ENCODE measurements at places on chromosomes 5 and 9. TPM values are rescaled to one million over a fixed set of nuclear protein-coding genes. Genes with fewer than 3 reads are reported as not detected.

- DNase-seq: no peak
Measured at GRCh38 chr9:8655071-8655470, 855.5 kb upstream of the DMAC1 start.

GRCh38 chr9:121371495-121372061 lies 1.5 kb upstream of the STOM start:
- no peak for DNase-seq

The SLC6A7 gene
- not detected for total RNA-seq

The IFNA14 gene
- total RNA-seq: not detected

The LHX3 gene
- total RNA-seq: not detected

The OR1J2 gene
- not detected for total RNA-seq

DNA sequence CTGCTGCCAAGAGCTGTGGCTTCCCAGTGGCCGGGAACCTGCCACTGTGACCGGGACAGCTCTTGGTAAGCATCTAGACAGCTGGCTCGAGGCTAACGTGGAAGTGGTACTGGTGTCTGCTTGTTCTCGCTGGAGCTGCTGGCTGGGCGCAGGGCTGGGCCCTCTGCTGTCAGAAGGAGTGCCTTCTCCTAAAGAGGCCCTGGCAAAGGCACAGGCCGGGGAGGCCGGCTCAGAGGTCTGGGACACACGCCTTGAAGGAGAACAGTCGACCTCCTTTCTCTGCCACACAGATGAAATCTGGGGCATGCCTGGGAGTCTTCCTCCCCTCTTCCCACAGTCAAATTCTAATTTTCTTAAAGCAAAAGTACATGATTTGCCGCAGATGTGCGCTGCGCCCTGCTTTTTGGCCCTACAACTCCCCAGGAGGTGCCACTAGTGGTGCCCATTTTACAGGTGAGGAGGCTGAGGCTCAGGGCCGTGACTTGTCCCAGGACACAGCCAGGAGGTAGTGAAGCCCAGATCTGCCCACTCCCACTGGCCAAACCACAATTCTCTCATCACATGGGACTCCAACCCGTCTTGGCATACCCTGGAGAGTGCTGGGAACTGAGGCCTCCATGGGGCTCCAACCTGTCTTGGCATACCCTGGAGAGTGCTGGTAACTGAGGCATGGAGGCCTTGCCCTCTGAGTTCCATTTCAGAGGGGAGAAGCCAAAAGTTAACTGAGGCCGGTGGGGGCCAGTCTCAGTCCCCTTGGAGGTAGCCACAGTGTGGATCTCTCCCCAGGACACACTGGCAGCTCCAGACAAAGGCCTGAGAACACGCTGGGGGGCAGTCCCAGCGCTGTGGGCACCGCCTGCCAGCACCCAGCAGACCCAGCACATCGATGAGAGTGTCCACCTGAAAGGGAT lies 12.0 kb upstream of the RXRA start:
- peak; percentile 40 for DNase-seq

GRCh38 chr9:3894772-3895171 lies 369.0 kb upstream of the RFX3 start:
- DNase-seq: no peak

The MXD3 gene
- total RNA-seq: 2.4 TPM

DNA sequence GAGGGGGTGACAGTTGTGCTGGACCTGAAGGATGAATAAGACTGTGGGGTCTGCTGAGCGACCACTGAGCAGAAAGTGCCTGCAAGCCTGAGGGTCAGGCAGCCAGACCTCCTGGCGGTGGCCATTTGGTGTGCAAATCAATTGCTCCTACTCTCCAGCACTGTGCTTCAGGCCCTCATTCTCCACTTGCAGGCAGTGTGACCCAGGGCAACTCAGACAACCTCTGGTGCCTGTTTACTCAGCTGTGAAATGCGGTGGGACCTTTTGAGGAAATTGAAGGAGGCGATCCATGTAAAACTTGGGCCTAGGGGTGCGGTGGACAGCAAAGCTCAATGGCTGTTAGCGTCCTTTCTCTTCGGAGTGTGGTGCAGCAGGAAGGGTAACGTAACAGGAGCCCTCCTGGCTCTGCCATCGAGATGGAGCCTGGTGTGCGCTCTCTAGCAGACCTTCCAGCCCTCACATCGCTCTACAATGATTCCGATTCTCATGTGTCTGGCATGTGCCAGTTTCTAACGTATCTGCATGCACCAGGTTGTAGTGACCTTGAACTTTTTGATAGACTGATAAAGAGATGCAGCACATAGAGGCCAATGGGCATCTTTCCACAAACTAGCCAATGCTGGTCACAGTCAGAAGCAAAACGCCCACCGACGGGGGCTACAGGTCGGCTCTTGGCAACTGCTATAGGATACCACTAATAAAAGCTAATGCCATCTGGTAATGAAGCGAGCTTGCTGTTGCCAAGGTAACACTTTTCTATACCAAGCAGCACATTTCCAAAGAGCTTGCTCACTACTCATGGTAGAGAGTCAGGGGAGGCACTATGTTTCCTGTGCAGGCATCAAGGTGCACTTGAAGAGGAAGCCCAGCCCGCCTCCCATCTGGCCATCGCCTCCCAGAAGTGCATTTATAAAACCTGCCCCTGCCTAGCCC lies 159.7 kb upstream of the RAPGEF1 start:
- no peak for DNase-seq

DNA sequence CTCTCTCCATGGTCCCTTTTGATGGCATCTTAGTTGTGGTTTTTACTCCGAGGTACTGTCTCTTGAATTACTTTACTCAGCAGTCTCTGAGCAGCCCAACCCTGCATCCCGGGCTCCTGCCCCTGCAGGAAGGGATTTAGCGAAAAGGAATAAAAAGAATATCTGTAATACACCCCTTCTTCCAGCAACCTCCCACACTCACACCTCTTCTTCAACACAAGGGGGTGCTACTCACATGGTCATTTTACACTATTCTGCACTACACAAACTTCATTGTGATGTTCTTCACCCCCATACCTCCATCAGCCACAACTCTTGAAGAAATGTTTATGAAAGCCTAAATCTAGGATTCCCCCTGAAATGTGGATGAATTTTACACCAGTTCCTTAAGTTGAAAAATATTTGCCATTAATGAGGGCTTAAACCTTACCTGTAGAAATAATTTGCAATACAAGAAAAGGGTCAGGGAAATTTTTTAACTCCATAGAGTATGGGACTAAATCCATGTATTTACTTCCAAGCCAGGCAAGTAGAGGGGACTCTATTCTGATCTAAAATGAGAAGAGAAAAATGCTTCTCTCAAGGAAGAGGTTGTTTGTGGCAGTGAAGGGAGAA lies 26.0 kb downstream of the TPD52L3 start:
- DNase-seq: no peak

GRCh38 chr9:114484215-114484853 lies 20.9 kb downstream of the WHRN start:
- no peak for DNase-seq

DNA sequence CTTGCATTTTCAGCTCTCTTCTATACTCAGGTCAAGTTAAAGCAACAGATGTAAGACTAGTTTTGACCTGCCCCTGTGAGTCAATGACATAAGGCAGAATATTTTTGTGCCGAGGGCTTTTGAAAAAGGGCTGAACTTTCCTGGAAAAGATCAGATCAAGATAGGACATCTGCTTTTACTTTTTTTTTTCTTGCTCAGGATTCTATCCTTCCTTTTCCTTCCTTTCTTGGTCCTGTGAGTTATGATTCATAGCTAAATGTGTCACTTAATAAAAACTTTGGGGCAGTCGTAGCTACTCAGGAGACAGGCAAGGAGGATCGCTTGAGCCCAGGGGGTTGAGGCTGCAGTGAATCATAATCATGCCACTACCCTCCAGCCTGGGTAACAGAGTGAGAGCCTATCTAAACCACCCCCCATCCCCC lies 84.3 kb upstream of the BRINP1 start:
- no peak for DNase-seq

The SLC27A6 gene
- 46.3 TPM for total RNA-seq

The DOCK2 gene
- 11.5 TPM for total RNA-seq

DNA sequence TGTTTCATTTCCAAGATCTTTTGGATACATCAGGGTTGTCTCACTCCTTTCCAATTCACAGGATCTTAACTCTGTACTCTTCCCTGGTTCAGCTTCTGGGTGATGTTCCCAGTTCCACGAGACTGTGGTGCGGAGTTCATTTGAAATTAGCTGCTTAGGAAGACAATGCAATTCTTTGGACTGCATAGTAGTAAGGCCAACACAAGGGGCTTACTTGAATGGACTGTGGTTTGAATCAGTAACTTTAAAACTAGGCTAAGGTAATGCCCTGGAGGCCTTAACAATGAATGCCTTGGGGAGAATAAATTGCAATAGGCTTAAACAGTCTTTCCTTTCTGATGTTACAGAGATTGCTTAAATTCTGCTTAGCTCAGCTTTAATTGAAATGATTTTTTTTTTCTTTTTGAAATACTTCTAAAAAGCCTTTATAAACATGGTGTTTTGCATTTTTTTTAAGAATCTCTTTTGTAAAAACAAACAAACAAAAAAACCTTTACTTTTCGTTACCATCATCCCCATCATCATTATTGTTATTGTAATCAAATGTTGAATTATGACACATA lies 133.8 kb upstream of the MEF2C start:
- no peak for DNase-seq

The MEIKIN gene
- not detected for total RNA-seq

DNA sequence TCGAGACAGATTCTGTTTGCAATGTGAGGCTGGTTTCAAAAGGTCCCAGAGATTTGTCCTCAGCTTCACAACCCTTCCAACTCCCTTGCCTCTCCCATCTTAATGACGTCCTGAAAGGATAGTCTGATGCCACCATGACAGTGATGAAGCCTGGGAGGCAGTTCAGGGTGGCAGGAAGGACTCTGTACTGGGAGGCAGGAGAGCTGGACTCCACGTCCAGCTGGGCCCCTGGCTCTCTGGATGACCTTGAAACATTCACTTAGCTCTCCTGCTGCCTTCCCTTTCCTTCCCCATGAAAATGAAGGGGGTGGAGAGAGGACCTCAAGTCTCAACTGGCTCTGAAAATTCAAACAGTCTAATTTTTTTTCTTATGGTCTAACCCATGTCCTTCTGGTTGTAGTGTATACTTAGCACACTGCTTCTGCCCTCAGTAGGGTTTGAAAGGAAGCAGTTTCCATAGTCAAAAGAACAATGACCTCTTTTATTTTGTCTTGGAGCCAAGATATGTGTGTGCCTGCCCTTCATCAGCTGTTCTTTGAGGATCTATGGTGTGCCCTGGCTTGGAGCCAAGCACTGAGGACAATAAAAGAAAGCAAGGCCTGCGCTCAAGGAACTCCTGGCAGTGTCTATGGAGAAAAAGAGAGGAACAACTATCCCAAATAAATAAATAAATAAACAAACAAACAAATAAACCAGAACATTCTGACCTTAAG lies 188.3 kb downstream of the GRIA1 start:
- DNase-seq: no peak

GRCh38 chr5:1448511-1449011 lies 3.3 kb upstream of the SLC6A3 start:
- DNase-seq: no peak

- no peak for DNase-seq
Measured at GRCh38 chr5:124399426-124399961, 346.9 kb downstream of the ZNF608 start.

GRCh38 chr9:72574156-72574810 lies 52.9 kb downstream of the TMC1 start:
- DNase-seq: no peak

DNA sequence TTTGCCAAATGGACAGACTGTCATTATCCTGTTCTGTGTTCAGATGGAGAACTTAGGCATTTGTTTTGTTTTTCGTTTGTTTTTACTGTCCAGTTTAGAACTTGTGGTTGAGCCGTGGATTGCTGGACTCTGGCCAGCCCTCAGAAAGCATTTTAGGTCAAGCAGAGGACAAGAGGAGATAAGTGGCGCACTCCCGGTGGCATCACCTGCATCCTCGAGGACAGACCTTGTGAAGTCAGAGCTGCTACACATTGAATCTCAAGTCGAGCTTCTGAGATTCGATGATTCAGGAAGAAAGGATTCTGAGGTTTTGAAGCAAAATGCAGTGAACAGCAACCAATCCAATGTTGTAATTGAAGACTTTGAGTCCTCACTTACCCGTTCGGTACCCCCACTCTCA lies 8.9 kb downstream of the MTRR start:
- DNase-seq: peak; percentile 34

The TAF11L8 gene
- total RNA-seq: not detected

DNA sequence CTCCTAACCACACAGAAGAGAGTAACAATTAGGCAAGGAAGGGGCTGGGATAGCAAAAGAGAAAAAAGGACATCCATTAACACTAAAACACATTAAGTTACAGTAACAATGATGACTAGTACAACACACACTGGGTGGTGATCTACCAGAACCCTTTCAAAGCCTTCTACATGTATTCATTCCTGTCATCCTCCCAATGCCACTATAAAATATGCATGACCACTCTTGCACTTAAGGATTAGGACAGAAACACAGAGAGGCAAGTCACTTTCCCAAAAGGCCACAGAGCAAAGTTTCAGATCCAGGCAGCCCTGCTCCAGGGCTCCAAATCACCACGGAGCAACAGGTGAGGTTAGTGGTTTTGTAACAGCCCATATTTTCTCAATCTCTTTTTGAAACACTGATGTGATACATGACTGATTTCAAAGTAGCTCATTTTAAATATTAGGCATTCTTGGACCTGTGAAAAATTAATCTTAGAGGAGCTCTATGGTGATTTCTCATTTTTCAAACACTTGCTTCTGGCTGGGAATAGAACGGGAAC lies 86.7 kb downstream of the AUH start:
- no peak for DNase-seq

- no peak for DNase-seq
Measured at GRCh38 chr5:82010696-82011095, 38.9 kb downstream of the ATG10 start.

The LCNL1 gene
- 12.2 TPM for total RNA-seq

The GRM6 gene
- not detected for total RNA-seq

DNA sequence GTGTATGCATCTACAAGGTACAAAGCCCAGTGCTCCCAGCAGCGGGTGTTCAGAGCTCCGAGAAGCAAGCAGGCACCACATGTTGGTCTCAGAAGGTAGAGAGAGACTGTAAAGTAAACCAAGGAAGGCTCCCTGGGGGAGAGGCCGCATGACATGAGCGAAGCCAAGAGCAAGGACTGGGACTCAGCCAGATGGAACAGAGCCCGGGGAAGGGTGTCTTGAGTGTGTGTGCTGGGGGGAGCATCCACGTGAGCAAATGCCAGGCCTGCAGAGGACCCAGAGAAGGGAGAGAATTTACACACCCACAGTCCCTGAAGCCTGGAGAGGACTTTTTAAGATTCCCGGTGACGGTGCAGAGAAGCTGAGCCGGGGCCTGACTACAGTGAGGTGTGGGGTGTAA lies 15.2 kb upstream of the KCNIP1 start:
- DNase-seq: peak; percentile 60

DNA sequence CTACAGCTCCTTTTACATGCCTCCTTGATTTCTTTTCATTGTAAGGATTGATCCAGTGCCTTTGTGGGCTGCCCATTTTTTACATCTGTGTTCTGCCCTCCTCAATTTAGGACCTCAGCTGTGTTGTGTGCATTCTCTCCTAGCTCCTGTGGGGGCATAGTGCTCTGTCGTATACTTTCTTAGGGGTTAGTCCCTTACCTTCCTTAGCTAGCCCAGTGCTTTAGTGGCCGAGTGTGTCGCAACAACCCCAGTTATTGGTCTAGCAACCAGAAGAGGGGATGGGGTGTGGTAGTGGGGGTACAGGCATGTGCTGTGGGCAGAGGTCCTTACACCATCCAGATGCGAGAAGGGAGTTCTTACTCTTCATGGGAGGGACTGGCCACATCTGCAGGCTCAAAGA lies 12.1 kb downstream of the MTRR start:
- DNase-seq: no peak
